H54 (cell line): ENCODE measurements at places on chromosomes 16 and 17.

DNA sequence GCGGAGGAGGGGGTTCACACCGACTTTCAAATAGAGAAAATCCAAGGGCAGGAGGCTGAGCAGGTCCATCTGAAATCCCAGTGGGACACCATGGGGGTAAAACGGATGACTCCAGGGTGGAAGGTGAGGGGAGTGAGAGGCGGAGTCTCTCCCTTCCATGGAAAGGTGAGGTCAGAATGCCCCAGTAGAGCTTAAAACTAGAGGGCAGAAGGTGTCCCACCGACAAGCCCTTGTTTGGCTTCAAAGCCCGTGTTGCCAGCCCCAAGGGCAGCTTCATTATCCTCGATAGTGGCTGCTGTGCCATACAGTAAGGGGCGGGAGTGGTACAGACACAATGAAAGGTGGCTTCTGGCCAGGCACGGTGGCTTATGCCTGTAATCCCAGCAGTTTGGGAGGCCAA, 55.7 kb downstream of the CNGB1 start:
- DNase-seq = no peak

GRCh38 chr16:67036323-67036741, 7.4 kb downstream of the CBFB start:
- no peak for DNase-seq

GRCh38 chr16:27230562-27231001, 27.3 kb downstream of the KDM8 start:
- DNase-seq = no peak

DNA sequence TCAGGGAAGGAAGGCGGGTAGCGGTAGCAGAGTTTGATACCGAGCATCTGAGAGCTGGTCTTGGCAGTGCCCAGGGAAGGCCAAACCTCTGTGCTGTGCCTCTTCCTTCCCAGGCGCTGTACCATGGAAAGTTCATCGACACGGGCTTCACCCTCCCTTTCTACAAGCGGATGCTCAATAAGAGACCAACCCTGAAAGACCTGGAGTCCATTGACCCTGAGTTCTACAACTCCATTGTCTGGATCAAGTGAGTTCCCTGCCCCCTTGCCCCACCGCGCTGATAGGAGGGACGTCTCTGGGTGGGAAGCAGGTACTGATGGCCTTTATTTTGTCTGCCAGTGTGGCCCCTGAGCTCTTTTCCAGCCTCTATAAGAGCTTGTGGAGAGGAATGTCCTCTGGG, 15.4 kb upstream of the CLEC18A start:
- no peak for DNase-seq

- DNase-seq = no peak
These were observed 63.7 kb upstream of the AMZ2 start for GRCh38 chr17:68184141-68184571.

DNA sequence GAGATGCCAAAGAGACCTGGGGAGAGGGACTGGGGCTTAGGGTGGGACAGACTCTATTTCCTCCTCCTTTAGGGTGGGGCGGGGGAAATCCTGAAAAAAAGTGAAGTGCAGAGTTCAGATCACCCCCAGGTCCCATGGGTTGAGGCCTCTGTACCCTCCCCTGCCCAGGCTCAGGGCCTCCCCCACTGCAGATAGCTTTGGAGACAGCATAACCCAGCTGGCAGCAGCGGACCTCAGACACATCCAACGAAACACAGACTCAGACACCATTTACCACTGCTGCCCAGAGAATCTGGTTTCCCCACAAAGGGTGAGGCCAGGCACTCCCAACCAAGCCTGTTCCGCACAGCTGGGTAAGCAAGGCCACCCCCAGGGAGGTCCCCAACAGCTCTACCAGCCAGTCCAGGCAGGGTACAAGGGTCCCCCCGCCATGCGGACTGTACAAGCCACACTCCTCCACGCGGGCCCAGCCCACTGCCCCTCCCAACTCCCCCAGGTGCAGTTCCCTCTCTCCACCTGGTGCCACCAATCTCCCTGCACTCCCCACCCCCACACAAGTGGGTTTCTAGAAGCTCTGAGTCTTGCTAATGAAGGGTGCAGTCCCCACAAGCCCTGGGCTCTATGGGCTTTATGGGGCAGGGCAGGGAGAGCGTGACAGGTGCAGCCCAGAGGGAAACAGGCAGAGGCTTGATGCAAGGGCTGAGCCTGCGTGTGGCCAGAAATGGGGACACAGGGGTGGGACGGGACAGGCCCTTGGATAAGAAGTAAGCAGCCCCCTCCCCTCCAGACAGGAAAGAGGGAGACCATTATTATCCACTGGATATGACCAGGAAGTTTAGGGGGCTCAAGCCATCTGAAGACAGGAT, 8.9 kb downstream of the RHBDF2 start:
- no peak for DNase-seq

GRCh38 chr17:42484304-42484703, 25.6 kb downstream of the ATP6V0A1 start:
- no peak for DNase-seq

DNA sequence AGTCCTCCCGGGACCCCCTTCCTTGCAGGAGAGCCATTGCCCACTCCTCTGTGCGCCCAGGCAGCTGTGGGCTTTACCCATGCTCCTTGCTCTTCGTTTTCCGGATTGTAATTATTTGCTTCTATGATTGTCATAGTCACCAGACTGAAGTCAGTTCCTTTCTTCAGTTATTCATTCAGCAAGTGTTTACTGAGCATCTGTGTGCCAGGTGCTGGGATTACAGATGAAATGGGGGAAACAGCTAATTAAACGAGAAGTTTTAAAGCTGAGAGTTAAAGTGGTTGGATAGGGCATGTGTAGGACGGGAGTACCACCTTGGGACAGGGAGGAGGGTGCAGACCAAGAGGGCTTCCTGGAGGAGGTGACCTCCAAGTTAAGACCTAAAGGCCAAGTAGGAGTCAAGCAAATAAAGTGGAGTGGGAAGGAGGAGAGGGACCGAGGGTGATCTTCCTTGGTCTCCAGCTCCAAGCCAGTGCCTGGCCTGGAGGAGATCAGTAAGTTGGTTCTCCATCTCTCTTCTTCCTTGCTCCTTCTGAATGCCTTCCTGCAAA, 126.6 kb downstream of the OR1D5 start:
- DNase-seq = no peak

DNA sequence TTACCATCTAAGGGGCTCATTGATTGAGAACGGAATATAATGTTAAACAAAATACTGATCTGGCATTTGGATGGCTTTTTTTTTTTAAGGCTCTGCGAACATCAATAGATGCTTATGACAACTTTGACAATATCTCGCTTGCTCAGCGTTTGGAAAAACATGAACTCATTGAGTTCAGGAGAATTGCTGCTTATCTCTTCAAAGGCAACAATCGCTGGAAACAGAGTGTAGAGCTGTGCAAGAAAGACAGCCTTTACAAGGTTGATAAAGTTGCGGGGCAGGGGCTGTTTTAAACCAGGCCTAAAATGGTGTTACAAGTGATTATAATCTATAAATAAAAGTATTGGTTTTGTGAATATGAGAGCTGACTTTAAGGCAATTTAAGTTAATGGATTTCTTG, 22.3 kb downstream of the PTRH2 start:
- DNase-seq = no peak

GRCh38 chr16:35198223-35199199, 1739.1 kb downstream of the TP53TG3F start:
- DNase-seq = no peak

DNA sequence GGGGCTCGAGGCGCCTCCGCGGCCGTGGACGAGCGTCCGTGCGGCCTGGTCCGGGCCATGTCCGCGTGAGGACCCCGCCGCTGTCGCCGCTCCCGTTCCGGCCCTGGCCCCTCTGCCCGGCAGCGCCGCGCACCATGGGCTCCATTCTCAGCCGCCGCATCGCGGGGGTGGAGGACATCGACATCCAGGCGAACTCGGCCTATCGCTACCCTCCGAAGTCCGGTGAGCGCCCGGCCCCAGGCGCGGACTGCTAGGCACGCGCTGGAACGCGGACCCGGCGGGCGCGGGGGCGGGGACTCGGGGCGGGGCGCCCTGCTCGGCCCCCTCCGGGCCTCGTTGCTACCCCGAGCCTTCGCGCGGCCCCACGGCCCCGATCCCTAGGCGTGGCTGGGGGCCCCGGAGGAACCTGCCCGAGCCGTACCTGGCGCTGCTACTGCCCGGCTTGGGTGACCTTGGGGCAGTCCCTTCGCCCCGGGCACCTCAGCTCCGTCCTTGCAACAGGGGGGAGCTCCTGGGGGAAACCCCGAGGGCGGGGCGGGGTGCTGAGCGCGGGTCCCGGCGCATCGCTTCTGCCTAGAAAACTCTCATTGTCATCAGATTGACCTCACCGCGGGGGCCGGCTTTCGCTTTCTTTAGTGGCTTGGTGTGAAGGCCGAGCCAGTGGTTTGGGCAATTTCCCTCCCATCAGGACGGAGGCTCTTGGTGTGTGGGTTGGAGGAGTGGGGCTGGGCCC, 367 bp downstream of the MGRN1 start:
- no peak for DNase-seq

DNA sequence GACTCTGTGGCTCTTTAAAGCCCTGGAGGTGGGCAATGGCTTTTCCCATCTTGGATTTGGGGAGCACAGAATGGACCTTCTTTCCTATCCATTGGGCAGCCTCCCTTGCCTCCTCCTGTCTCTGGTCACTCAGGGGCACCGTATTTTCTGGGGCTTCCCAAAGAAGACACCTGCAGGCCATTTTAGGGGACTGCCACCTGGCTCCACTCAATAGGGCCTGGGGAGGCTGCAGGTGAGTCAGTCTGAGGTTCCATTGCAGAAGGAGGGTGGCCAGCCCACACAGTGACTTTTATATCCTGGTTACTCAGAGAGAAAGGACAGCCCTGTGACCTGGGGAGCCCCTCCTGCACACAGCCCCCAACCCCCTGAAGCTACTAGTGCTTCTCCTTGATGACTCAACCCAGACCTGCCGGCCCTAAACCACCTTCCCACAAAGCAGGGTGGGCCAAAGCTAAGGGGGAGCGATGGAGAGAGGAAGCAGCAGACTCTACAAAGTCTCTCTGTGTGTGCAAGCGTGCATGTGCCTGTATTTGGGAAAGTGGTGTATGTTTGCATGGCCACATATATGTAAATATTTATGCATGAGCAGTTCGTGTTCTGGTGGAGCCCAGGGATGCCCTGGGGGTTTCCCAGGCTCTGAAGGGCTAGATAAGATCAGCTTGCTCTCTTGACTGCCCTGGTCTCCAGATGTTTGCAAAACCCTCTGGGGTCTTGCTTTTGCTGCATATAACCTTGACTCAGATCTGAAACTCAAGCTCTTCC, 5.0 kb downstream of the CX3CL1 start:
- no peak for DNase-seq

- DNase-seq = no peak
These were observed 17.7 kb upstream of the TOM1L1 start for GRCh38 chr17:54882950-54883349.

GRCh38 chr16:27499659-27500055, 50.1 kb downstream of the GTF3C1 start:
- no peak for DNase-seq

GRCh38 chr17:74936470-74936799, 737 bp downstream of the OTOP3 start:
- no peak for DNase-seq

GRCh38 chr16:68487669-68488068, 39.4 kb upstream of the SMPD3 start:
- DNase-seq = no peak

GRCh38 chr16:87702325-87702811, 63.4 kb downstream of the KLHDC4 start:
- DNase-seq = no peak

- DNase-seq = peak; percentile 63
These were observed 154.0 kb upstream of the SDK2 start for GRCh38 chr17:73798111-73798748.

- no peak for DNase-seq
These were observed 66.8 kb downstream of the MARCHF10 start for GRCh38 chr17:62741290-62741689.

- no peak for DNase-seq
These were observed 3.0 kb upstream of the CCL1 start for GRCh38 chr17:34366010-34366409.

GRCh38 chr16:4766875-4767628, at the start of gene ZNF500:
TSS of gene ZNF500 (minus strand) at chr16:4767162. CDS start at chr16:4765978, 1,184 bp downstream.
- DNase-seq = peak; percentile 95

DNA sequence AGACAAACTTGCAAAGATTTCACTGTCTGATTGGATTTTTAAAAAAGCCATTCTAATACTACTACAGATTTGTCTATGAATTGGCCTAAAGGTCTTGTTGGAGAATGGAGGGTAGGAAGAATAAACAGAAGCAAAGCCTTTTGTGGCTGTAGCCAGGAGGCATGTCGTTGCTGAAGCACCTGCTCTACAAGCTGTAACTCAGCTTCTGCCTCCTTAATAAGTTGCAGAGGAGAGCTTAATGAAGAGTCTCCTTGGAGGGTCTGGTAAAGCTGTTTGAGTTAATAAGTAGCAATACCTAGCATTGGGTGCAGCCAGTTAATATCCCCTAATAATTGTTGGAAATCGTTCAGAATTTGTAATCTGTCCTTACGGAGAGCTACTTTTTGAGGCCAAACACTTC, 10.0 kb upstream of the ZNF689 start:
- no peak for DNase-seq

- DNase-seq = no peak
These were observed 24.2 kb downstream of the TPSD1 start for GRCh38 chr16:1279945-1280589.

GRCh38 chr17:36092230-36092629, 2.3 kb upstream of the CCL3 start:
- no peak for DNase-seq

DNA sequence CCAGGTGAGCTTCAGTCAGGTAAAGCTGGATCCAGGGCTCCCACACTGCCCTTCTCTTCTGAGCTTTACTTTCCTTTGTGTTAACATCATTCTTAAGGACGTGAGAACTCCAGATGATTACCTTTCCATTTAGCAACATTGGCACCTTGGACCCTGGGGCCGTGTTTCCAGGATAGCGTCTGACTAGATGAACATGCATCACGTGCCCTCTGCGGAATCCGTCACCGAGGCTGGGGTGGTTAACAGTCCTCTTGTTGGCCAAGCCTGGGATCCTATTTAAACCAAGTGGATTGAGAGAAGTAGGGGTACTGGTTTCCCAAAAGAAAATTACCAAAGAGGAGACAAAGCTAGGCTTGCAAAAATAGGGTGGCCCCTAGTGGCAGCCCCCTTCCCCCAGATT, 3.9 kb upstream of the LAT start:
- no peak for DNase-seq

DNA sequence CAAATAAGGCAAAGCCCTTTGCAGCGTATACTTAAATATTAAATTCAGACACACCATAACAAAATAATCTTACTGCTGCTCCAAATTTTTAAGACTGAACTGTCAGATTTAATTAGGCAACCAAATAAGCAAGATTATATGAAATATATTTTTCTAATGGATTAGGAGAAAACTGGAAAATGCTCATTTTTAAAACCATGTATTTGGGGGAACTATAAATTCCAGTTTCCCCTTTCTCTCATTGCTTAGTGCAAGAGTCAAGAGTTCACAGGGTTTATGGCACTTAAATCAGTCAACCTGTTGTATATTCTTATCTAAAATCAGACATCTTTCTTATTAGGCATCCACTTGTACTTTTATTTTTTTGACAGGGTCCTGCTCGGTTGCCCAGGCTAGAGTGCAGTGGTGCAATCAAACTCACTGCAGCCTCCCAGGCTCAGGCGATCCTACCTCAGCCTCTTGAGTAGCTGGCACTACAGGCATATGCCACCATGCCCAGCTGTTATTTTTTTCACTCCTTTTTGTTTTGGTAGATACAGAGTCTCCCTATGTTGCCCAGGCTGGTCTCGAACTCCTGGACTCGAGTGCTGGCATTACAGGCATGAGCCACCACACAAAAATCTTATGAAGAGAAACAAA, 2.1 kb upstream of the KANSL1 start:
- no peak for DNase-seq
